Occipital lobe (tissue), 3 donors: ENCODE measurements at places on chromosomes 12 and 14. TPM values are rescaled to one million over a fixed set of nuclear protein-coding genes. Genes with fewer than 3 reads are reported as not detected.

The LIMA1 gene
- 19.7 TPM for total RNA-seq

The KRT3 gene
- total RNA-seq, result not detected

The RNU4-1 gene
- total RNA-seq, result under 0.01 TPM

The CRIP1 gene
- 0.94 TPM for total RNA-seq

The CD69 gene
- total RNA-seq, result 0.62 TPM

The LALBA gene
- total RNA-seq, result 0.47 TPM

The FOXG1 gene
- total RNA-seq, result 75.5 TPM

The HSPB8 gene
- 4.2 TPM for total RNA-seq

The TSPAN19 gene
- 0.16 TPM for total RNA-seq

The ASB2 gene
- not detected for total RNA-seq

The TAS2R42 gene
- not detected for total RNA-seq

The MYH6 gene
- not detected for total RNA-seq

The SMCO2 gene
- total RNA-seq, result 0.78 TPM

The MAP3K9 gene
- total RNA-seq, result 19.3 TPM

The SLC17A8 gene
- total RNA-seq, result 1.2 TPM

The DAAM1 gene
- total RNA-seq, result 182 TPM

The CCDC175 gene
- total RNA-seq, result 3.3 TPM

The KRT80 gene
- total RNA-seq, result not detected

The FGF6 gene
- not detected for total RNA-seq

The RNASE3 gene
- total RNA-seq, result not detected

The CIROP gene
- total RNA-seq, result not detected

The NKX2-1 gene
- total RNA-seq, result 0.31 TPM

The OTX2 gene
- not detected for total RNA-seq

The SYT1 gene
- total RNA-seq, result 166 TPM

The TCL1B gene
- total RNA-seq, result not detected

The ABCD2 gene
- total RNA-seq, result 20.4 TPM

The YARS2 gene
- 41.3 TPM for total RNA-seq

The PAWR gene
- total RNA-seq, result 21.1 TPM

The NOXRED1 gene
- 0.16 TPM for total RNA-seq

The GZMB gene
- not detected for total RNA-seq
